Globus pallidus (tissue), 1 donor: ENCODE measurements at places on chromosomes 3 and 15.

DNA sequence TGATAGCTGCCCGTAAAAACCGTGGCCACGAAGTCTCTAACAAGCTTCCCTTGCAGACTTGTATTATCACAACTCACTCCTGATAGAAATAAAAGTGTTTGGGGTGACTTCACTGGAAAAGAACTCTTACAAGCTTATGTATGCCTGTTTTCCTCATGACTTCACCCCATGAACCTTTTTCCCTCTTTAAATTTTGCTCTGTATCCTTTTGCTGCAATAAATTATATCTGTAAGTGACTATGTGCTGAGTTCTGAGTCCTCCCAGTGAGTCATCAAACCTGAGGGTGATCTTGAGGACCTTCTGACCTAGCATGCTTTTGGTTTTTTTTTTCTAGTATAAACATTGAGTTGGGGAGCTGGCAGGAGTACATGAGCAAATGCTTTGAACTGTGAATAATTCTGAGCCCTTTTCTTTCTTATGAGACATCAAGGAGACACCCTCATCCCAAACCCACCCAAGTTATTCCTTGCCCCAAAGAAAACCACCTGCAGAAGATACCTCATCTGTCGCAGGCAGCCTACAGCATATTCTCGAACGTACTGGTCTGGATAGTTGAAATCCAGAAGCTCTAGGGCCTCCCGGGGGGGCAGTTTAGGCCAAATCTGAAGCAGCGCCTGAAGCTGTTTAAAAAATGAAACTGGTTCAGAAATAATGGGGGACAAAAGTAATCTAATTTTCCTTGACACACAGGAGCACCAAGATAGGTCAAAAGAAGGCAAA, 85.9 kb downstream of the FAIM start:
- no peak for DNase-seq

DNA sequence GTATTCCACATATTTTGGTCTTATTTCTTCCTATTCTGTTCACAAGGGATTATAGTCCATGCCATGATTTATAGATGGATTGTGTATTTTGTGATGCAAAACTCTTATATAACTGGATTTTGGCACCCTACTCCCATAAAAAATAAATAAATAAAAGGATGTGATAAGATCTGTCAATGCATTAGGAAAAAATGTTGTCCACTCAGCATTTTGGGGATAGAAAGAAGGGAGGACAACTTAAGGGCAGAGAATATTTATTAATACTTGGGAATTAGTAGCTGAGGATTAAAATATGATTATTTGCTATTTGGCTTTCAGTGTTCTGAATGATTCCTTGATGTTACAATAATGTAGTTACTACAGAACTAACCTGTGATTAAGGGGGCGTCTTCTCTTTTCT, 682.6 kb downstream of the ZBBX start:
- no peak for DNase-seq

DNA sequence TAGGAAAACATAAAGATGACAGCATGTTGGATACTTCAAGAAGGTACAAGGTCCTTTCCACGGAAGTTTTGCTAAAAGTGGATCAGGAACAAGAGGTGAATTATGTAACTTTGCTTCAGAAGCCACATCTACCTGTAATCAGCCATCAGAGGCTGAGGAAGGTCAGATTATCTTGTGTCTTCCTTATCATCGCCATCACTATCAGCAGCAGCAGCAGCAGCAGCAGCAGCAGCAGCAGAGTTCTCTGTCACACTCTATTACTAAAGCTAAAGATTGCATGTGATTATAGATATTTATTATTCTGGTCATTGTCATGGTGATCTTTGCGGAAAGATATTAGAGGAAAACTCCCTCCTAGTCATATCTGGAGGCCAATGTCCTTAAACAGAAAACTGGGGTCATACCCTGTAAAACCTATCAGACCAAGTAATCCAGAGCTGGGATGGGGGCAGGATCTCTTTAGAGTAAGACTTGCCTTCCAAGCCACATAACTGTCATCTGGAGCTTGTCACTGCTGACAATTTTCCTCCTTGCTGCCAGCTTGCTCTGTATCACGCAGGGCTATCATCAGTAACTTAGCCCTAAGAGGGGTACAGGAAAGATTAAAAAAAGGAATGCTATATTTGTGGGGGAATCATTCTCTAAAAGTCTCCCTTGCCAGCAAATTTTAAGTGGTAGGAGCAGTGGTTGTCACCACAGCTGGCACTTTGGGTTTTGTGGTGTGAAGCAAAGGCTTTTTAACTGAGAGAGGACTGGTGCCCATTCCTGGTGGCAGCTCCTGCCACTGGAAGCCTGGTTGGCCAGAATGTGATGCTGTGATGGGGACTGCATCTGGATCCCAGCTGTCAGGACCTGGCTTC, 130.9 kb upstream of the RASGRP1 start:
- no peak for DNase-seq

- DNase-seq: no peak
Measured at GRCh38 chr3:137972396-137972795, 37.6 kb upstream of the CLDN18 start.

DNA sequence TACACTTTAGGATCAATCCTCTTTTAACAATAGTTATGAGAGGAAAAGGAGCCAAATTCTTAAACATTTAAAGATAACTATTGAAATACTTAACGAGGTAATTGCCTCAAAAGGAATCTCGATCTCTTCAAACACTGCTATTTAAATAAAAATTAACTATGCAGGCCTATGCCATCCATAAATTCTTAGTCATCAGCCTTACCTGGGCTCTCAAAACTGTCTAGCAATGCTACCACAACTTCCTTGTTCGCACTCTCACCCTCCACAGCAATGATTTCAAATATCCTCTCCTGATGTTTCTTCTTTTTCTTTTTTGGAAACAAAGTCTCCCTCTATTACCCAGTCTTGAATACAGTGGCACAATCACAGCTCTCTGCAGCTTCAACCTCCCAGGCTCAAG, 12.3 kb downstream of the ETFA start:
- no peak for DNase-seq

- DNase-seq: no peak
Measured at GRCh38 chr15:71294251-71294910, 179.1 kb downstream of the THSD4 start.
